ENCODE measurements at places on chromosomes 11 and 22. TPM values are rescaled to one million over a fixed set of nuclear protein-coding genes. Genes with fewer than 3 reads are reported as not detected.

CALCA gene
- not detected for total RNA-seq

THRSP gene
- not detected for total RNA-seq

OR51B5 gene
- total RNA-seq: 0.47 TPM

DNA sequence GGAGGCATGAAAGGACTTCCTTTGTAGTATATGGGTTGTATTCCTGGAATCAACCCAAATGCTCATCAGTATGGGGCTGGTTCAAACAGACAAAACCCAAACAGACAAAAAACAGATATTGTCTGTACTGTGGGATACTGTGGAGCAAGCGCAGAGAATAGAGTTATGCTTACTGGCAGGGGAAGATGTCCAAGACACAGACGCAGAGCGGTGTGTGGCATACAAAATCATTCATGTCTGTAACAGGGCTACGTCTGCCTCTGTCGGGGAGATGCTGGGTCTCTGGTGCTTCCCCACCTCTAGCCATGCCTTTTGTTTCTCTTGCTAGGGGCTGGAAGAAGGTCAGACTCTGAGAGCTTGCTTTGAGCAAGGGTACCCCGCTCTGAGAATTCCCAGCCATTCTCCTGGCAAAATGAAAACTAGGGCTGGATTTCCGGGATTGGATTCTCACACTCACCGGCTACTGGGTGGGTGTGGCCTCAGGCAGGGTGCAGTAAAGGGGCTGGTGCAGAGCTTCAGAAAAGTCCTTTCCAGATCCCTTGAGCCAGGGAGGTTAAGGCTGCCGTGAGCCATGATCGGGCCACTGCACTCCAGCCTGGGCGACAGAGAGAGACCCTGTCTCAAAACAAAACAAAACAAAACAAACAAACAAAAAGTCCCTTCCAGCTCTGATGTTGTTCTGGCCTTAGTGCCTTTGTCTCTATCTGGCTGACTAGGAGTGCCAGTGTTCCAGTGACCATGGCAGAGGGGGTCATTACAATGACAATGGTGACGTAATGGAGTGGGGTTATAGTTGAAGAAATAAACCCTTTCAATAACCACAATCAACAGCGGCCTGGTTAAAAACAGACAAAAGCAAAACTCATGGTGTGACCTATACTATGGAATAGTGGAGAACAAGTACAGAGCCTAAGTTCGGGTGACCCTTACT, 2.9 kb upstream of the ABCC8 start:
- no peaks in the 10 kb centered on the region for H3K36me3 ChIP-seq
- no peak overlapping the region for H3K27ac ChIP-seq
- no peaks in the 10 kb centered on the region for H3K4me1 ChIP-seq
- DNase-seq: no peak
- peaks cover 61% of the 10 kb centered on the region for H3K27me3 ChIP-seq
- no peak overlapping the region for H3K4me3 ChIP-seq

DNA sequence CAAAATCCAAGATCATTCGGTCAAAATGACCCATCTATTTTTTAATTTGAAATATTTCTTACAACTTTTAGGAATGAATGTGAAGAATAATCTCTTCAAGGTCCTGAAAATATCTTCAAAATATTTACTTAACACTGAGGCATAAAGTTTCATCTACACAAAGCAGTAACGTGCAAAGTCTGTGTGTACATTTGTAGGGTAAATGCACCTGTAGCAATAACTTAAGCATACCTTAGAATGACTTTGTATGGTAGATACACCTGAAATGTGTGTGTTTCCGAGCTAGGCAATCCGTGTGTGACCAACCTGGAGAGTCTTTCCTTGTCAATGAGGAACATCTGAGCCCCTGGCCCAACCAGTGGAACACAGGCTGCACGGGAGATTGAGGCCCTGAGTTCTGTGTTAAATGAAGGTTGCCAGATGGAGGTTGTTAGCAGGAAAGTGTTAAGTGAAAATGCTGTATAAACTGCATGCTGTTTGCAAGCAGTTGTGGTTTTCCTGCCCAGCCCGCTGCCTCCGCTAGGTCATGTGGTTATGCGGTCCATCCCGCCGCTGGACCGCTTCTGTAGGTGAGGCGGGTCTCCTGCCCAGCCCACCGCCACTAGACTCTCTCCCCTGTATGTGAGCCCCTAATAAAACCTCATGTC, 7.6 kb upstream of the CTR9 start:
- peaks cover 36% of the 10 kb centered on the region for H3K4me1 ChIP-seq
- no peaks in the 10 kb centered on the region for H3K36me3 ChIP-seq

DNA sequence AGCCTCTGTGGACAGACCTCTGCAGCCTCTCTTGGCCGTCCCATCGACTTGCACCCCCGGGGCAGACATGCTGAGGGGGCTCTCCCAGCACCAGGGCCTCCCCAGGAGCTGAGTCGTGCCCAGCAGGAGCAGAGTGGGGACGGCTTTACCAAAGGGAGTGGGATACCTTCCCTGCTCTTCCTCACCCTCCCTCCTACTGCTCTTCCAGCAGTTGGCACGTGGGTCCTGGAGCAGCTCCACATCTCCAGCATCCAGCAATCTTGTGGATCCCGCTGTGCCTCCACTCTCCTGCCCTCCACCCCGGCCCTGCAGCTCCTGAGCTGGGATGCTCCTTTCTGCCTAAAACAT, 854.0 kb downstream of the BRD1 start:
- no peaks in the 10 kb centered on the region for H3K36me3 ChIP-seq
- H3K27me3 ChIP-seq: no peaks in the 10 kb centered on the region
- no peaks in the 10 kb centered on the region for H3K4me1 ChIP-seq

GRCh38 chr11:2155511-2155910, 5.5 kb downstream of the INS start:
- DNase-seq: no peak
- peaks cover 7% of the 10 kb centered on the region for H3K27me3 ChIP-seq
- H3K4me1 ChIP-seq: peaks cover 3% of the 10 kb centered on the region
- no peak overlapping the region for H3K27ac ChIP-seq

DNA sequence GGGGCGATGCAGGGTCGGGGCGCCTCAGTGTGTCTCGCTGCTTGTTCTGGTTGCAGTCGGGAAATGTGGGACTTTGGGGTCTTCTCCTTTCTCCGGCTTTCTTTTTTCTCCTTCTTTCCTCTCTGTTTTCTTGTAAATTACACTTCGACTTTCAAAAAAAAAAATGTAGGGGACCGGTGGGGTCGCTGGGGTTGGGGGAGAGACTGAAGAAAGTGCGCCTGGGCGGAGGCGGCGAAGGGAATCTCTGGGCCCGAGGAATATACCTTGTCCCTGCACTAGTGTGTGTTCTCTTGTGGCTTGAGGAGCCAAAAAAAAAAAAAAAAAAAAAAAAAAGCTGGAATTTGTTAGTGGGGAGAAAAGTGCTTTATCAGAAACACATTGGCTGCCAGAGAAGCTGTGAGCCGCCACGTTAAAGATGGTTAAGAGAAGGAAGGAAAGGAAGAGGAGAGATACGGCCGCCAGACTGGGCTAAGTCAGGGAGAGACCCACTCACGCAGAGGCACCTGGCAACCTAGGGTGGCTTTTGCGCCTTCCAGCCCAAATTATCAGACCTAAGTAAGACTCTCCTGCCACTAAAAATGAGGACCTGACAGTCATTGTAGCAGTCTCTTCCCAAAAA, 8.4 kb upstream of the FLI1 start:
- no peaks in the 10 kb centered on the region for H3K36me3 ChIP-seq
- H3K27me3 ChIP-seq: peaks cover 66% of the 10 kb centered on the region
- DNase-seq: no peak
- H3K4me3 ChIP-seq: no peak overlapping the region
- no peak overlapping the region for H3K27ac ChIP-seq

- no peak overlapping the region for H3K4me3 ChIP-seq
- no peak overlapping the region for H3K27ac ChIP-seq
- H3K4me1 ChIP-seq: no peaks in the 10 kb centered on the region
- H3K27me3 ChIP-seq: peaks cover 5% of the 10 kb centered on the region
- no peaks in the 10 kb centered on the region for H3K36me3 ChIP-seq
These were observed 92.1 kb upstream of the NARS2 start for GRCh38 chr11:78666675-78667160.

- no peak overlapping the region for H3K4me3 ChIP-seq
- no peak for DNase-seq
- H3K36me3 ChIP-seq: no peaks in the 10 kb centered on the region
- H3K27me3 ChIP-seq: peaks cover 40% of the 10 kb centered on the region
These were observed 18.3 kb downstream of the OTUB1 start for GRCh38 chr11:64004590-64004984.

- no peak overlapping the region for H3K4me3 ChIP-seq
- H3K27ac ChIP-seq: no peak overlapping the region
- no peak for DNase-seq
- H3K36me3 ChIP-seq: no peaks in the 10 kb centered on the region
- no peaks in the 10 kb centered on the region for H3K4me1 ChIP-seq
These were observed 20.5 kb upstream of the EFCAB6 start for GRCh38 chr22:43832393-43833265.
